ENCODE measurements at places on chromosomes 7 and 10.

GRCh38 chr7:131194070-131194865, 133.4 kb upstream of the MKLN1 start:
- no peak overlapping the region for H3K27ac ChIP-seq
- DNase-seq: no peak
- H3K4me1 ChIP-seq: peaks cover 6% of the 10 kb centered on the region

DNA sequence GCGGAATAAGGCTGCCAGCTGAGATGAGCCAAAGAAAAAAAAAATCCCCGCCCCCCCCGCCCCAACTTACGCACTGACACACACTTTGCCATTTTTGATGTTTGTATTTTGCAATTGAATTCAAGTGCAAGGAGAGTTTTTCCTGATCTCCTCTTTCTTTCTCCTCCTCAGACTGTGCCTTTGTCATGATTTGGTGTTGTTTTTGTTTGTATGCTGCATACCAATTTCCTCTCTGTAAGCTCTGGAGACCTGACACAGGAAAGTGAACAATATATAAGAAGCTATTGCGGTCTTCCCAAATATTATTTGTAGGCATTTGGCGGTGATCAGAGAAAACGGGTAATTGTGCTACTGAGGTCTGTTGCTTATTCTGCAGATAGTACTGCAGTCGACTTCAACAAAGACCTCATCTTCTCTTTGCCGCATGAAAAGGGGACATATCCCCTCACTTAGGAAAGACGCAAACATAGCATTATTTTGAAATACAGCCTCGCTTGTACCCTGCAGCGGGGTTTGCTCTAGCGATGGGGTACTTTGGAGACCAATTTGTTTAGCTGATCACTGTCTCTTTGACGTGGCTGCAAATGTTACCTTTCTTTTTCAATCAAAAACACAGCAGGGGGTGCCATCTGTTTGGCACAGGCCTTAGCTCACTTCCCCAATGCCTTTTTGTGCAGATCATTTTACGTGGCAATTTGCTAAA, 206.6 kb downstream of the SKAP2 start:
- peaks cover 6% of the 10 kb centered on the region for H3K4me1 ChIP-seq
- H3K4me3 ChIP-seq: 0 out of 2 replicates have a peak overlapping the region, but pooled peaks have one; percentile 7
- peak overlapping the region; percentile 68 for H3K27ac ChIP-seq
- H3K27me3 ChIP-seq: no peaks in the 10 kb centered on the region
- no peaks in the 10 kb centered on the region for H3K36me3 ChIP-seq

DNA sequence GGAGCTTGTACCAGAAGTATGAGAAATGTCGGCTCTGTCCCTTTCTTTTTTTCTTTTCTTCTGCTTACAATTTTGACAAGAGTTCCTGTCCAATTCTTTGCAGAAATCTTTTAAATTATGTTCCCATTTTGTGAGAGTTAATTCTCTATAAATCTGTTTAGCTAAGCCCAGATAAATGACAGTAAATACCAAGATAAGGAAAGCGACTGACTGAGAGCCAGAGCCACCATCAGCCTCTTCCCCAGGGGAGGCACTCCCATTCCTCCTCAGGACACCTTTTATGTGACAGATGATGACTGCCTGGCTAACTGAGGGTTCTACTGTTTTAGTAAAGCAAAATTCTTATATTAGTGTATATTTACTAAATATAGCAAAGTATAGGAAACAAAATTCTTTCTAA, 6.9 kb upstream of the GGCT start:
- no peak overlapping the region for H3K27ac ChIP-seq
- no peak overlapping the region for H3K4me3 ChIP-seq
- no peak for DNase-seq
- H3K4me1 ChIP-seq: no peaks in the 10 kb centered on the region
- no peaks in the 10 kb centered on the region for H3K36me3 ChIP-seq

DNA sequence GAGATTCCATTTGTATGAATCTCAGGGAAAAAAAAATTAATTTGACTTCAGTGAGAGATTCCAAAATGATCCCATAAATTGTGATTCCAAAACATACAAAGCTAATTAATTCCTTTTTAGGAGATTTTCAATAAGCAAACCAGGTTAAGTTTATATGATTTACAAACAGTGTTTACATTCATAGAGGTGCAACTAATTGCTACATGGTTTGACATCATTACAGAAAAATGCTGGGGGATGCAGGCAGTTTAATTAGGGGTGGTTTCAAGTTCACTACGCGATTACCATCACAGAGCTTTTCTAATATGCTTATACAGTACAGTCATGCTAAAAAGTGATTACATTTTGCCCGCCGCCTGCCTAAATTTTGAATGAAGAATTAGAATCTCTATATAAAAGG, 143.2 kb upstream of the MGMT start:
- no peaks in the 10 kb centered on the region for H3K36me3 ChIP-seq
- DNase-seq: no peak
- no peaks in the 10 kb centered on the region for H3K27me3 ChIP-seq
- no peak overlapping the region for H3K27ac ChIP-seq
- no peaks in the 10 kb centered on the region for H3K4me1 ChIP-seq
- no peak overlapping the region for H3K4me3 ChIP-seq

GRCh38 chr10:17527514-17528146, 73.2 kb upstream of the ST8SIA6 start:
- no peaks in the 10 kb centered on the region for H3K36me3 ChIP-seq
- no peak for DNase-seq
- H3K27ac ChIP-seq: no peak overlapping the region
- H3K27me3 ChIP-seq: no peaks in the 10 kb centered on the region
- H3K4me3 ChIP-seq: no peak overlapping the region
- no peaks in the 10 kb centered on the region for H3K4me1 ChIP-seq

DNA sequence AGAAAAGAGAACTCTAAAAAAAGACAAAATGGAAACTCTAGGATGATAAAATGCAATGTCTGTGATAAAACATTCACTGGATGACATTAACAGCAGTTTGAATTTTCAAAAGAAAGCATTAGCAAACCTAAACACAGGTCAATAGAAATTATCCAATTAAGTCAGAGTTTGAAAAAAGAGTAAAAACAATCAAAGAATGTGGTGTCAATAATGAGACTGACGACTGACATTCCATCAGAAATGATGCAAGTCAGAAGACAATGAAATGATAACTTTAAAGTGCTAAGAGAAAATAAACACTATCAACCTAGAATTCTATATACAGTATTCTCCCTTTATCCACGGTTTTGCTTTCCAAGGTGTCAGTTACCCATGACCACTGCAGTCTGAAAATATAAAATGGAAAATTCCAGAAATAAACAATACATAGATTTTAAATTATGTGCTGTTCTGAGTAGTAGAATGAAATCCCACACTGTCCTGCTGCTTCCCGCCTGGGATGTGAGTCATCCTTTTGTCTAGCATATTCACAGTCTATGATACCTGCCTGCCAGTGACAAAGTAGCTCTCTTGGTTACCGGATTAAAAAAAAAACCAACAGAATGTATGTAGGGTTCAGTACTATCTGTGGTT, 38.3 kb upstream of the SFMBT2 start:
- no peaks in the 10 kb centered on the region for H3K36me3 ChIP-seq
- no peak for DNase-seq
- no peak overlapping the region for H3K4me3 ChIP-seq
- no peaks in the 10 kb centered on the region for H3K27me3 ChIP-seq
- H3K4me1 ChIP-seq: peaks cover 1% of the 10 kb centered on the region

DNA sequence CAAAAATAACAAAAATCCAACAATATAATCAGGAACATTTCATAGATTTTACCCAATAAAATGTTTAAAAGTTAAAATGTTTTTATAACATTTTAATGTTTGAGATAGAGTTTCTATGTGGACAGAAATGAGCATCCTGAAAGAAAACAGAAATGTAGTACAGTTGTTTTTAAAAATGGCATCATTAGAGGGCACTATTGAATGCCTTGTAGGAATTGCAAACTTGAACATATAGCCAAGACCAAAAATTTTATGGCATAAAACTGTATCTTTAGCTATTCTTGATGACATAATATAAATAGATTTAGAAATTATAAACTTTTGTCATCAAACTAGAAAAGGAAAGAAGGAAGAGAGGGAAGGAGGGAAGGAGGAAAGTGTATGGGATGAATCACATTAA, 1372.7 kb downstream of the GATA3 start:
- no peak for DNase-seq
- H3K27me3 ChIP-seq: no peaks in the 10 kb centered on the region
- no peaks in the 10 kb centered on the region for H3K4me1 ChIP-seq
- no peaks in the 10 kb centered on the region for H3K36me3 ChIP-seq
- no peak overlapping the region for H3K27ac ChIP-seq
- H3K4me3 ChIP-seq: no peak overlapping the region

DNA sequence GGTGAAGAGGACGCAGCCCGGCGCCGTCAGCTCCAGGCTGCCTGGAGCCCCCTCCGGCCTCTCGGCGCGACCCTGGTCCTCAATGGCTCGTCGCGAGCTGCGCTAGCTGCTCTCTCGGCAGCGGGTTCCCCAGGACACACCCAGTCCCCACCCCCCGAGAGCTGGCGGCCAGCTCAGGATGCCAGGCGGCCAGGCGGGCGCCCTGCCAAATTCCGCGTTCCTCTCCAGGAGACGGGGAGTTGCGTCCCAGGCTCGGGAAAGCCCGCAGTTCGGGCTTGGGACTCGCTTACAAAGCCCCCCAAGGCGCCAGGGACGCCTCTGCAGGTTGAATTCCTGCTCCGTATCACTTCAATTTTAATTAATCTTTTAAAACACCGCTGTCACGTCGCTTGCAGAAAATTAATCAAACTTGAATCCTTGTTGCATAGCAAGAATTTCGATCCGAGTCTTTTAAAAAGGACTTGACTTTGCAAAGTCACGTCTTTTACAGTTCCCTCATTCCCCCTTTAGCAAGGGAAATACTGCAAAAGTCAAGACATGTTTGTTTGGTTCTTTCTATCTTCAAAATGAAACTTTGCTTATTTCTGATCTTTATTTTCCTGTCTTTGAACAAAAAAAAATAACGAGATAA, 28.2 kb downstream of the SKIDA1 start:
- H3K36me3 ChIP-seq: no peaks in the 10 kb centered on the region
- H3K27ac ChIP-seq: no peak overlapping the region
- peak overlapping the region; percentile 68 for H3K4me3 ChIP-seq
- peaks cover 10% of the 10 kb centered on the region for H3K27me3 ChIP-seq

DNA sequence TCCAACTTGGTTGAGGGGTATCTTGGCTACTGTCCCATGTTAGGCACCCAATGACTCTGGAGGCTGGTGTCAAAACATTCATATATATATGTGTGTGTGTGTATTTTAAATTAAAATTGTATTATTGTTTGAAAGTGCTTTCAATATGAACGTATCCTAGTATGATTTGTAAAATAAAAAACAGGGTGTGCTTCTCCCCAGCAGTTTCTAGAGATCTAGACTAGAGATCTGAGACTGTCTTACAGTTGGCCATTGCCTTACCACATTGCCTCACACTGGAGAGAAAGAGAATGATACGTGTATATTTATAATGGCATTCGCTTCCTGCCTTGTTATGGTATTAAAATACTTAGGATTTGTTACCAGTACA, 1.2 kb downstream of the BAG3 start:
- H3K27me3 ChIP-seq: no peaks in the 10 kb centered on the region
- no peak for DNase-seq
- H3K36me3 ChIP-seq: no peaks in the 10 kb centered on the region
- H3K4me3 ChIP-seq: peak overlapping the region; percentile 88

DNA sequence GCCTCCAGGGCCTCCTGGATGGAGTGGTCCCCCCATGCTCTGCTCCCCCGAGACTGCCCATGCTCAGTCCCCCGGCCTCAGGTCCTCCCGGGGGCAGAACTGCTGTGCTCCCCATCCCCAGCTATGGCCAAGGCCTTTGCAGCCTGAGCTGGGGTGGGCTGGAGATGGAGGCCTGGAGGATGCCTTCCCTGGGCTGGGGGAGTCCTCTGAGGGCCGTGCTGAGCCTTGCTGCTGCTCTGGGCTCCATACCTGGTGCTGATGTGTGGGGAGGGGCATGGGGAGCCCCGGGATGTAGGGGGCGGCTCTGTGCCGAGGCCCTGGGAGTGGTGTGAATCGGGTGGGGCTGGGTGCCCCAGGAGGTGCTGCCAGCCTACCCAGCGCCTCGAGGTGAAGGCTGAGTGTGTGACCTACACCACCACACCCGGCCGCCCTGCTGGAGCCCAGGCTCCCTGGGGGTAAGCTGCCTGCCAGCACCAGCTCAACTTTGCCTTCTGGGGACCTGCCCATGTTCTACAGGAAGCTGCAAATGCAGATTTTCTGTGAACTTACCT, 109.5 kb downstream of the UNCX start:
- H3K4me3 ChIP-seq: no peak overlapping the region

Measured in iPS DF 6.9 (cell line).